ENCODE measurements at places on chromosomes 13 and 19.

DNA sequence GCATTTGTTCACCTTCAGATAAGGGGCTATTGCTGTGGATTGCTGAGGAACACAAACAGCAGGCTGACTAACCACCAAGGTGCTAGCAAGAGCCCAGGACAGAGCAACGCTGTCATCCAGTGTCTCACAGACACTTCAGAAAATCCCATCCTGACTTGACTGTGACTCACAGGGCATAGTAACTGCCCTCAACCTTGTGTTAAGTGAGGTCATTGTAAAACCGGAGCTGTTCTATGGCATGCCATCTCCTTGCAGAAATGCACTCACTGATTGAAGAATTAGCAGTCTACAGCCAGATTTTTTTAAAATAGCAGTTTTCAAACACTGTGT is 51.1 kb downstream of the TNFRSF19 start:
- DNase-seq = no peak

GRCh38 chr19:19548915-19549759 is 11.1 kb downstream of the CILP2 start:
- DNase-seq = no peak

DNA sequence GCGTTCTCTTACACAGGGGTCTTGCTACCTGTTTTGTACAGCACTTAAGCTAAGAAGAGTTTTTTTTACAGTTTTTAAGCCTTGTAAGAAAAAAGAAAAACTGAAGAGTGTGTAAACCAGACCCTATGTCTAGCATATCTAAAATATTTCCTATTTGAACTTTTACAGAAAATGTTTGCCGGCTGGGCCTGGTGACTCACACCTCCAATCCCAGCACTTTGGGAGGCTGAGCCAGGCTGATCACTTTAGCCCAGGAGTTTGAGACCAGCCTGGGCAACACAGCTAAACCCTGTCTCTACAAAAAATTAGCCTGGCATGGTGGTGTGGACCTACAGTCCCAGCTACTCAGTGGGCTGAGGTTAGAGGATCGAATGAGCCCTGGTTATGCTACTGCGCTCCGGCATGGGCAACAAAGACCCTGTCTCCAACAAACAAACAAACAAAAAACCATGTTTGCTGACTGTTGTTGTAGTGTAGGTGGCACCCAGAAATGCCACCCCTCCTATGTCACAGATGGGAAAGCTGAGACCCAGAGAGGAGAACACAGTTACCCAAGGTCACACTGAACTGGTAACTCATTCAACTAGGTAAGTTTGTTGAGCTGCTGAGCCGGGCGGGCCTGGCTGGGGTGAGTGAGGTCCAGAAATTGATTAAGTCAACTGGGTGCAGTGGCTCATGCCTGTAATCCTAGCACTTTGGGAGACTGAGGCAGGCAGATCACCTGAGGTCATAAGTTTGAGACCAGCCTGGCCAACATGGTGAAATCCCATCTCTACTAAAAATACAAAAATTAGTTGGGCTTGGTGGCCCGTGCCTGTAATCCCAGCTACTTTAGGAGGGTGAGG is 1.9 kb upstream of the VASP start:
- DNase-seq = no peak

GRCh38 chr19:873084-873483 is 13.6 kb downstream of the CFD start:
- no peak for DNase-seq

DNA sequence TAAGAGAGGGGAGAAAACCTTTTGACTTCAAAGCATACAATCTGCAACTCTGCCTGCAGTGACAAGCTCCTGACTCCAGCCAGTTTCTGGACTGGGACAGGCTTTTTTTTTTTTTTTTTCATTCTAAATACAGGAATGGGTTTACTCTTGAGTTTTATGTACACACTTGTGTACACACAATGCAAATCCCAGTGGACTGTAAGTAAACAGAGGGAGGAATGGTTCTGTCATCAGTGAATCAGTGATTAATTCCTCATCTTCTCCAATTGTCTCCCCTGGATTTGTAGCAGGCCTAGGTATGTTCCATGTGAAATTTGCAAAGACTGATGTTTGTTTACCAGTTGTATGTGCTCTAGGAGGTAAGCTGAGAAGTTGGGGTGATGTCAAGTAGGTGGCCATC is 184.8 kb downstream of the SHISA2 start:
- DNase-seq = no peak
